ENCODE measurements at places on chromosomes 4 and X. TPM values are rescaled to one million over a fixed set of nuclear protein-coding genes. Genes with fewer than 3 reads are reported as not detected.

Gene FAM184B
- total RNA-seq: under 0.01 TPM

Gene NUDT10
- 0.85 TPM for total RNA-seq

Gene SCML1
- total RNA-seq: 7.7 TPM

Gene SNCA
- 0.96 TPM for total RNA-seq

Gene FAM9B
- total RNA-seq: not detected

Gene NUP62CL
- total RNA-seq: not detected

Gene CLDN34
- total RNA-seq: not detected

Gene PPP1R2C
- total RNA-seq: not detected

Gene KLHL13
- total RNA-seq: 7.1 TPM

Gene ITM2A
- total RNA-seq: 0.58 TPM

Data from regular cardiac myocyte (primary cell).